ENCODE measurements at places on chromosomes 13 and 19. TPM values are rescaled to one million over a fixed set of nuclear protein-coding genes. Genes with fewer than 3 reads are reported as not detected.

- DNase-seq, result no peak
These were observed 25.3 kb upstream of the GPR183 start for GRCh38 chr13:99332456-99332855.

DNA sequence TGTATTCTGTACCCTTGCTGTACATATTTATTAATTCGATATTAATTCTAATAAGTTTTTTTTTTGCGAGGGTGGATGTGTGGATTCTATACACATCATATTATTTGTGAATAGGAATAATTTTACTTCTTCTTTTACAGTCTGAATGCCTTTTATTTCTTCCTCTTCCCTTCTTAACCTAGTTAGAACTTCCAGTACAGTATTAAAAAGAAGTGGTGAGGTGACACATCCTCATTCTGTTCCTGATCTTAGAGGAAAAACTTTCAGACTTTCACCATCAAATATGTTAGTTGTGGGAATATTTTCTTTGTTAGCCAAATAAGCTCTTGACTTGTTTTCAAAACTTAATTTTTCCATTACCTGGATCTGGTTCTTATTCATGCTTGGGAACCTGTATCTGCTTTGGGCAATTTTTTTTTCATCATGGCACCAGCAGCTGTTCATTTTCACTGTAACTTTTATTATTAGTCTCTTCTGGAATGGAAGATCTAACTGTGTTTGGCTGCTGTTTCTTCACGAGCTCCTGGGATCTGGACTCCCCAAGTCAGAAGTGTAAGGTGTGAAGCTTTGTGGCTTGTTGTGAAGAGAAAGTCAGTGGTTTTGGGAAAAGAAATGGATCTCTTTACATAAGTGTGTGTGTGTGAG, 33.1 kb downstream of the RGCC start:
- no peak for DNase-seq

- no peak for DNase-seq
These were observed 18.0 kb downstream of the GTF2F2 start for GRCh38 chr13:45138282-45138681.

GRCh38 chr13:24133021-24133795, 27.3 kb upstream of the SPATA13 start:
- no peak for DNase-seq

DNA sequence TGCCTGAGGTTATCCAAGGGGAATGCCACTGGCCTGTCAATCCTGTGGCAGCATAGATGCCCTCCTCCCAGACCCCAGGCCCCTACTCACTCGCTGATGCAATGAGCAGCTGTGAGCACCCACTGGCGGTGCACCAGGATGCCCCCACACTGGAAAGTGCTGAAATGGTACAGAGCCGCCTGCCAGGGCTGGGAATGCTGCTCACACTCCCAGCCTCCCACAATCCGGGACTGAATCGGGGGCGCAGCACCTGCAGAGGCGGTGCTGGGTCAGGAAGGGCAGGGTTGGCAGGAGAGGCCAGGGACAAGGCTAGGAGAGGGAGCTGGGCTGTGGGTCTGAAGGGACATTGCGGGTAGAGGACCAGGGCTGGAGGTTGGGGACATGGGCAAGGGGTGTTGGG, 2.0 kb downstream of the KLK1 start:
- no peak for DNase-seq

DNA sequence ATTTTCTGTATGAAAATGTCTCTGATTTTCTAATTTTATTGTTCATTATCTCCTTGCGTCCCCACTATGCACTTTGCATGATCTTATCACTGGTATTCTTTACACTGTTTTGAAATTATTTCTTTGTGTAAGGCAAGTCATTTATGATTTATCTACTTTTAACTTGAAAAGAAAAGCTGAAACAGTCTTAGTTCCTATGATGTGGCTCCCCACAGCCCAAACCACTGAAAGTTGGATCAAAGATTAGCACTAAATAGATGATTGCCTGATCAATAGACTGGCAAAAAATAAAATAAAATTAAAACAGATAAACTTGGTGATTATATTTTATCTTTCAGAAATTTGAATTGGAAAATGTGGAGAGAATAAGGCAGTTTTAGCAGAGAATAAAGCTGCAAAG, 1101.9 kb downstream of the PCDH9 start:
- no peak for DNase-seq

DNA sequence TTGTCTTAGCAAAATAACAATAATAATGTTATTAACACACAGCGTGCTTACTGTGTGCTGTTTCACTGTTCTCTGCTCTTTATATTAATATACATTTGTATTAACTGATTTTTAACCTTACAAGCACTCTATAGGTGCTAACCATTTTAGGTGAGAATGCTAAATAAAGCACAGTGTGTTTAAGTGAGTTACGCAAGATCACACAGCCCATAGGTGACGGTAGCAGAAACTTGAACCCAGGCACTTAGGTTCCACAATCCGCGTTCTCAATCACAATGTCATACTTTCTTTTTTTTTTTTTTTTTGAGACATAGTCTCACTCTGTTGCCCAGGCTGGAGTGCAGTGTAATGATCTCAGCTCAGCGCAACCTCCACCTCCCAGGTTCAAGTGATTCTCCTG, 5.8 kb downstream of the ZNF30 start:
- DNase-seq, result no peak

DNA sequence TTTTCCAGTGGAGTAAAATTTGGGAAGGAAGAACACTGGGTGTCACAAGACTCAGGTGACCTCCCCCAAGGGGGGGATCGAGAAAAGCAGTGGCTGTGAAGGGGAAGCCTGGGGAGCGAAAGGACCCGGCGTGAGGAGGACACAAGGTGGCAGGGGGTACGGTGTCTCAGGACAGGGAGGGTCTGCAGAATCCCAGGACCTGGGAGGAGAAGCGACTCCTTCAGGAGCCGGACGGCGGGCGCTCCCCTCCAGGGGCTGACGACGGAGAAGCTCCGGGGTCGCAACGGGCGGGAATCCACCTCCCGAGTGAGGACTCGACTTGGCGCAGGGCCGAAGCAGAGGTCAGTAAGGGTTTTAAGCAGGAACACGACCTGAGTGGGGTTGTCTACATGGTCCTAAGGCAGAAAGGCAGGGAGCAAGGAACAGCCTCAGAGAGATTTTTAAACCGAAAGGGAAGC, 529 bp downstream of the ZNF836 start:
- DNase-seq, result no peak

DNA sequence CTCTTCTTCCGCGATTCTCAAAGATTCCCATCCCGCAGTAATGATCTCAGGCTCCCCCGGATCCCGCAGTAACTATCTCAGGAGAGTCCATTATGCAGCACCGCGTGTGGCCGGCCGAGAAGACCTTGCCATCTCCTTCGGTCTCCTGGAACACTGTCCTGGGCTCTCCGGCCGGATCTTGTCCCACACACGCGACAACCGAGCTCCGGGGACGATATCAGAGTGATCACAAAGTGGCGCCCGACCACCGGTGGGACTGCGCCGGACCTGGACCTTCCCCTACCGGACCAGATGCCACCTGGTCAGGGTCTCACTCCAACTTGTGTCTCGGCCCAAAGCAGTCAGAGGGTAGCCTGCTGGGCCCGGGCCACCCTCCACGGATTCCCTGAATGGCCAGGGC, 24.0 kb downstream of the MAN2B1 start:
- no peak for DNase-seq

- DNase-seq, result no peak
These were observed 135.7 kb upstream of the SERP2 start for GRCh38 chr13:44237881-44238421.

DNA sequence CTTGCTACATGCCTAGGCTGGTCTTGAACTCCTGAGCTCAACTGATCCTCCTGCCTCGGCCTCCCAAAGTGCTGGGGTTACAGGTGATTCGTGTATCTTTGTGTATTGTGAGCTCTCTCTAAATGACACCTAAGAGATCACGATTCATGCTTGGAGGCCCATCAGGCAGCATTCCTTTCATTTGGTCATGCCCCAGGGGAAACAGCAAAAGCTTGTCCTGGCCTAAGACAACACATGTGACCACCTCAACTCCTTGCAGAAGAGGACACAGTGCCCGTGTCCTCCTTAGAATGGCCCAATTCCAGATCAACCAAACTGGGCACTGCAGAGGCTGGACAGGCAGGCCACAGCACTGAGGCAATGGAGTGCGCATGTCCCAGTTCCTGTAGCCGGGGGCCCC, 32.5 kb downstream of the ZC3H4 start:
- DNase-seq, result no peak

DNA sequence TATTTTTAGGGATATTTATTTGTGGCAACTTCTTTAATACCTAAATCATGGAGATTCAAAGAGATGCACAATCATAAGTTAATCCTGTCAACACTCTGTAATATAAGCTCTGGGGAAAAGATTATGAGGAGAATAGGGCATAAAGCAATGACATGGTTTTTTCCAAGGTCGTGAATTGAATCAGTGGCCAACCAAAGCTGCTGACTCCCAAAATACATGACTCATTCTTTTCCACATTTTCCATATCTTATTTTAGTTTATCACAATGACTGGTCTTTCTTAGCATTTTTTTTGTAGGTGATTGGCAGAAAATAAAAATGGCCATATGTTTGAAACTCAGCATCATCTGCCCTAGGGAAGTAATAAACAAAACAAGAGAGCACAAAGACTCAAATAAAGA, 28.5 kb upstream of the RBM26 start:
- DNase-seq, result no peak

- DNase-seq, result no peak
These were observed 118.9 kb upstream of the KL start for GRCh38 chr13:32897296-32897695.

- no peak for DNase-seq
These were observed 18.2 kb upstream of the DOCK9 start for GRCh38 chr13:98996046-98996445.

GRCh38 chr13:48126944-48127830, 32.3 kb upstream of the MED4 start:
- DNase-seq, result peak; percentile 59

GRCh38 chr19:13210339-13210775, 60.1 kb downstream of the IER2 start:
- no peak for DNase-seq

DNA sequence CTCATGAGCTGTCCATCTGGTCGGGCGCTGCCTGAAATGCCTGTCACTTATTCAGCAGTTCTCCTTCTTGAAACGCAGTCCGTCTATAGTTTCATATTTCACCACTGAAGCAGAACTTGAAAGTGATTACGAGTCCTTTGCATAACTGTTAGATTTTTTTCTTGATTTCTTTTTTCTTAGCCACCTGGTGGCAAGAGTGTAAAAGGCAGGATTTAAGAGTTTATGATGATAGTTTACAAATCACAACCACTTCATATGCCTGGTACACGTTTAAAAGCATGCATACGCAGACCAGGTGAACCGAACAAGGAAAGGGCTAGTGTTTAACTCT, 45.8 kb downstream of the GGACT start:
- no peak for DNase-seq

GRCh38 chr13:114067886-114068651, 64.4 kb downstream of the RASA3 start:
- no peak for DNase-seq

DNA sequence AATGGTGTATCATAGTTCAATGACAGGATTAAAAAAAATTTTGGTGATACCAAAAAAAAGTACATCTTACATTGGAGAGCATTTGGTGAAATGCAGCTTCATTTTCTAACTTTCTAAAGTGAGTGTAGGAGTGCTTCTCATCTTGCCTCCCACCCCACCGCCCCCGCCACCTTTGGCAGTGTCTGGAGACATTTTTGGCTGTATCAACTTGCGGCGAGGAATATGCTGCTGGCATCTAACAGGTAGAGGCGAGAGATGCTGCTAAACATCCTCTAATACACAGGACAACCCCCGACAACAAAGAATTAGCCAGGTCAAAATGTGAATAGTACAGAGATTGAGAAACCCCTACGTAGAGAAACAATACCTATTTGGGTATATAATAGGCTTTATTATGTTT, 1.7 kb downstream of the DLEU7 start:
- DNase-seq, result no peak

GRCh38 chr19:42122691-42123607, 9.3 kb downstream of the POU2F2 start:
- no peak for DNase-seq

GRCh38 chr19:16280306-16280705, 44.3 kb upstream of the KLF2 start:
- DNase-seq, result no peak

DNA sequence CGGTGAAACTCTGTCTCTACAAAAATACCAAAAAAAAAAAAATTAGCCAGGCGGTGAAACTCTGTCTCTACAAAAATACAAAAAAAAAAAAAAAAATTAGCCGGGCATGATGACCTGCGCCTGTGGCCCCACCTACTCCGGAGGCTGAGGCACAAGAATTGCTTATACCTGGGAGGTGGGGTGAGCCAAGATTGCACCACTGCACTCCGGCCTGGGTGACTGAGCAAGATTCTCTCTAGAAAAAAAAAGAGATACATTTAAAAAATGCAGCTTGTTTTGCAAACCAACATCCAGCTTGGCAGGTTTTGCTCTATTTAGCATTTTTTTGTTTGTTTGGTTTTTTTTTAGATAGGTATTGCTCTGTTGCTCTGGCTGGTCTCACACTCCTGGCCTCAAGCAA, 6.7 kb upstream of the PGPEP1 start:
- no peak for DNase-seq

- no peak for DNase-seq
These were observed 537.6 kb downstream of the EFNB2 start for GRCh38 chr13:105997581-105998550.

GRCh38 chr13:76474356-76474755, 411.8 kb downstream of the KCTD12 start:
- DNase-seq, result no peak

DNA sequence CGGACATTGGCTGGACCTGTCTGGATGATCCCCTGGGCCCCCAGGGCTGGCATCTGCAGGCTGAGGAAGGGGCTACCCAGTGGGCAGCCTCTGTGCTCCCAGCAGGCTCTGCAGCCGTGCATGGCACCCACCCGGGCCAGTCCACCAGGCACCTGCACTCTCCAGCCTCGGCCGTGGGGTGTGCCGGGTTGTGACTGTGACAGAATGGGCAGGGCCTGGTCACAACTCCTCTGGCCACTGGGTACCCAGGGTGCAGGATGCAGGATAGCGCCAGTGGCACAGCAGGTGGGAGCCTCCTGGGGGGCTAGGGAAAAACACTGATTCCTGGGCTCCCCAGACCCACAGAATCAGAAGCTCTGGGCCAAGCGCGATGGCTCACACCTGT, 10.0 kb downstream of the PEX11G start:
- no peak for DNase-seq

The CYP2A6 gene
- total RNA-seq, result 0.57 TPM

The NCR1 gene
- not detected for total RNA-seq

The EBI3 gene
- total RNA-seq, result 1.2 TPM

The ZNF296 gene
- 9.2 TPM for total RNA-seq

The MCEMP1 gene
- total RNA-seq, result not detected

The MAB21L1 gene
- total RNA-seq, result not detected

The BICRA gene
- 11.3 TPM for total RNA-seq

The TNFSF13B gene
- 1.3 TPM for total RNA-seq

The SAFB2 gene
- 86.9 TPM for total RNA-seq

The ZIC5 gene
- 10.3 TPM for total RNA-seq

The ZNF816 gene
- 8.9 TPM for total RNA-seq

The SLC25A41 gene
- total RNA-seq, result 0.93 TPM

The OR7D2 gene
- 0.07 TPM for total RNA-seq

The SYMPK gene
- total RNA-seq, result 117 TPM

The FFAR1 gene
- total RNA-seq, result not detected

The PALM3 gene
- total RNA-seq, result 3.3 TPM

The LILRB1 gene
- not detected for total RNA-seq

Measured in HCT116 (cell line).